ENCODE measurements at places on chromosomes 1 and 21.

GRCh38 chr21:46057111-46057709 is 40.7 kb upstream of the COL6A2 start:
- DNase-seq = no peak

DNA sequence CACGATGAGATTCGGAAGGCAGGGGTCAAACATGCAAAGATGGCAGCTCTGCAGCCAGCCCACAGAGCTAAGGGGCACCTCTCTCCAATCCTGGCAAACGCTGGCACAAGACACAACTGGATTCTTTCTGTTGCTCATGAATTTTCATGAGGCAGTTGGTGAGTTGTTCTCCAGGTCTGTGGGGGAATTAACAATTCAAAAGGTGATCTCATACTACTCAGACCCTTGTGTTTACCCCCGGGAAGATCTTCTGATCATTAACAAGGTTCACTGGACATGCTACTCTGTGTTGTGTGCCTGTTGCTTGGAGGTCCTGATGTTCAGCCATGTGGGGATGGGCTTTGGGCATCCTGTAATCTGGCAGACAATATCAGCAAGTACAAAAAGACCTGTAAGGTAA is 128.9 kb downstream of the HHAT start:
- no peak for DNase-seq

DNA sequence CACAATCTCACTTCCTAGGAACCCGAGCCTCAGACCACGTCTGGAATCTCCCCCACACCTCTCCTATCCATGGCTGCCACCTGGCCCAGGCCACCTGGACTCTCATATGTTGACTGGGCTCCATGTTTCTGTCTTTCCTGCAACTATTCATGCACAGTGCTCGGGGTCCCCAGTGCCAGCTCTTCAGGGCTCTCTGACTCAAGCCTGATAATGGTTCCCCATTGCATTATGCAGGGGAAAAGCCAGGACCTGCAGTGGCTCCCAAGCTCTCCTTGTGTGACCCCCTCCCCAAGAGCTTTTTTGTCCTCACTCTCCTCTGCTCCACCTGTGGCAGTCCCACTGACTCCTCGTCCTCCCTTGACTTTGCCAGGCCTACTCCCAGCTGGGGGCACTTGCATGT is 417.6 kb downstream of the NPHP4 start:
- DNase-seq = no peak

DNA sequence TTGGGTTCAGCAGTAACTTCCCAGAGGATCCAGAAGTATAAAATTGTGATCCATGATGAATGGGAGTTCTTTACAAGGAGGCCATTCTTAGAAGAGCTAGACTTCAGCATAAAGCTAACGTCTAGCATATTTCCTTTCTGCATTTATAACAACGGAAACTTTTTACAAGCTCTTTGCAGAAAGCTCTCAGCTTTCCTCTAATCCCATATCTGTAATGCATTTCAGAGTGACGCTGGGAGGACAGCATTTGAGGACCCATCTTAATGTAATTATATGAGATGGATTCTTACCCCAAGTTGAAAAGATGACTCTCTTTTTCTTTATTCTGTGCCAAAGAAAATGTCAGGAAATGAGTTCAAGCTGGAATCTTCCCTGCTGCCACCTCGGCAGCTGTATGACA is 132.0 kb upstream of the CACHD1 start:
- no peak for DNase-seq

DNA sequence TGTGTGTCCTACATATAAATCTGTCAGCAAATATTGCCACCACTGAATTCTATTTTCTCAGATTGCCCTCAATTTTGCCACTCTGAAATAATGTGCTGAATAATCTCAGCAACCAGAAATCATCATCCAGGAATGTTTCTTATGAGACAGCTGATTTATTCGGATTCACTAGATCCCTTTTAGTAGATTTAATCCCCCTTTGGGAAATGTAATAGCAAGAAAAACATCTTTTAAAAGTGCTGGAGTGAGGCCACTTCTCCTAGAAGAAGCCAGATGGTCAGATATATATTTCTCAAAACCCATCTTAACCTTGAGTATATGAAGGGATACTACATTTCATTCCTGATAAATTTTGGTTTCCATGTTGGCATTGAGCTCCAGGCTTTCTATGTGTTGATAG is 327.7 kb downstream of the SMYD3 start:
- DNase-seq = no peak

DNA sequence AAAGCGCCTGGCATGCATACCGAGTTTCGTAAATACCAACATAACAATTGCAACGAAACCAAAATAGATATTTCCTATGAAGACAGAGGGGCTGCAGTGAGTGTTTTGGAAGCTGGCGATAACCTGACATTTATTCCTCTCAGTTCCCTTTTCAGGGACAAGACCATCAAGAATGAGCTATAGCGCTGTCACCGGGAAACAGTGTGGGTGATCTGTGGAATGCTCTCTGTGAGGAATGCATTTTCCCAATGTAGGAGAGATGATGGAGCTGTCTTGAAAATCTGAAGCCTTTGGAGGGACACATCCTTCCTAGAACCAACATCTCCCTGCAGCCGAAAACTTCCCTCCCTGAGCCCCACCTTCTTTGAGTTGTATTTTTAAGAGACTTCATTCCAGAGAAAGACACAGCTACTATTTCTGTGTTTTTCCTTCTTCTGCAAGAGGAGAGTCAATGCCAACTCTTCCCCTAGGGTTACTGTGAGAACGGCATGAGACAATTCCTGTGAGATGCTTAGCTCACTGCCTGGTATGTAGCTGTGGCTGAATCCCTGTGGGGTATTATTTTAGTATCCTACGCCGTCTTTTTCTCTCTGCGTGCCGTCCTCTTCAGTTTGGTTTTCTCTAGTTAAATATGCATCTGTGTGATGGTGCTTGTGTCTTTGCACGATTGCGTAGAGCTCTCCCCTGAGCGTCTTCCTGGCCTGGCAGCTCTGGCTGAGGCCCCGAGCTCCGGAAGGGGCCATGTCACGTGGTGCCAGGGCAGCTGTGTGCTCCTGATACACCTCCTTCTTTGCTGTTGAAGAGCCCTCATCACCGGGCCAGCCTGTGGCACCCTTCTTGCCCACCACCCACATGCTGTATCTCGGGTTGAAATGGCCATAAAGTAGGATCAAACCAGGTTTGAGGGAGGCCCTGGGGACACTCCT is 45.2 kb downstream of the AJAP1 start:
- DNase-seq = no peak

DNA sequence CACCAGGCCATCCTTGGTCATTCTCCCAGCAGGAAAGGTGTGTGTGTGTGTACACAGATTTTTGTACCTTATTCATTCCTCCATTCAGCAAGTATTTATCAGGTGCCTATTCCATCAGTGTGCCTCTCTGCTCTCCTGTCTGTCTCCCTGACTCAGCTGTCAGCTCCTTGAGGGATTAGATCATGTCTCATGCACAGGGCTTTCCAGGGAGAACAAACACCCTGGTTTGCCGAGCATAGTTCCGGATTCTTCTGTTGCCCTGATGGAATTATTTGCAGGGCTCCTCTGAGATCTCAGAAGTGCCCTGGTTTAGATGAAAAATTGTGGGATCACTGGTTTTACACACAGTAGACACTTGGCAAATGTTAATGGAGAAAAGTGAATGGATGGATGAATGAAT is 8.1 kb upstream of the SDHB start:
- peak; percentile 3 for DNase-seq

DNA sequence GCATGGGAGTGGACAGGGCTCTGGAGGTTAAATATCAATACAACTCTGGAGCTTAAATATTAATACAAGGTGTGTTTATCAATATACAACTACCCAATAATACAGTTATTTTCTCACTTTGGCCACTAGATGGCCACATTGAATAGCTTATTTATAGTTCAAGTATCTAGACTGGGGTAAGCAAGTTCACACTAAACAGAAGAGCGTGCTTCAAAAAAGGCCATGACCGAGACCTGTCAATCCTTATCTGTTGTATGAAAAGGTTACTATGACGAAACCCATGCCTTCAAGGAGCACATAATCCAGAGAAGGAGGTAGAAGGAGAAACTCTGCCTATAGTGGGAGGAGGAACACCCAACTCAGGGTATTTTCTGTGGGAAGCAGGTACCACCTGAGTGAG is 29.1 kb downstream of the CHML start:
- DNase-seq = no peak

- DNase-seq = no peak
Measured at GRCh38 chr1:160421881-160422280, 21.5 kb downstream of the VANGL2 start.

DNA sequence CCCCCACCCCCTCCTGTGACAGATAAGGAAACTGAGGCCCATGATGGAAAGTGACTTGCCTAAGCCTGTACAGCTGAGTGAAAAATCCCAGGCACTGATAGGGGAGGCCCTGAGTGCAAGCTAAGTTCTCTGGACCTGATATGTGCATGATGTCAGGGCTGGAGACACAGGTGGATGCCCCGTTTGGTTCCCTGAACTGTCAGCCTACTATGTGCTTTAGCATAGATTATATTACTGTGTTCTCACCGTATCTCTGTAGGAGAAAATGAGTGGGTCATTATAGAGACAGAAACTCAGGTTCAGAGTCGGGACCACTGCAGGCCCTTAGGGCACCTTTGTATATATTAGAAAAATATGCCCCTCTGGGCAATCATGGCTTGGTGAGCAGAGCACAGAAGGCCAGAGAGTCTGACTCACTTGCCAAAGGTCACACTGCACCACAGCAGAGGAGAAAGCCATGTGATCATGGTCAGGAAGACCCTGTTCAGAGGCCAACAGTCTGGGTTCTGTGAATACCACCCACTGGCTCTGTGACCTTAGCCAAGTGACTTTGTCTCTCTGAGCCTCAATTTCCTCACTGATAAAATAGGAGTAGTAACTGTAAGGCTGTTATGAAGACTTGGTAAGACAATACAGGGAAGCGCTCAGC is 145.8 kb upstream of the WNT4 start:
- no peak for DNase-seq

DNA sequence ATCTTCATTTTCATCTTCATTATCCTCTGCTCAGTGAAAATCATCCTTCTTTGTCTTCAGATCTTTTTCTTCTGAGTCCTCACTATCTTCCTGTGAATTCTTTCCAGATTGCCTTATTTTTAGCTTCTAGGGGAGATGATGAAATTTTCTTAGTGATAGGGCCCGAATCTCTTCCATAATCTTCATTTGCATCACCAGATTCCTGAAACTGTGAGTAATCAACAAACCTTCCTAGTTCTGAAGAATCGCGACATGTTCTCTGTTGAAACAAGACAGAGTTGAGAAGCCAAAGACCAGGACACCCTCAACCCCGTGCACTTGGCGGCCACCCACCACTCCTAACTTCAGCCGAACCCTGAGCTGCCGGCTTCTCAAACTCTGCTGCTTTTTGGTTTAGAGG is 92.8 kb upstream of the CDC42BPA start:
- DNase-seq = no peak

DNA sequence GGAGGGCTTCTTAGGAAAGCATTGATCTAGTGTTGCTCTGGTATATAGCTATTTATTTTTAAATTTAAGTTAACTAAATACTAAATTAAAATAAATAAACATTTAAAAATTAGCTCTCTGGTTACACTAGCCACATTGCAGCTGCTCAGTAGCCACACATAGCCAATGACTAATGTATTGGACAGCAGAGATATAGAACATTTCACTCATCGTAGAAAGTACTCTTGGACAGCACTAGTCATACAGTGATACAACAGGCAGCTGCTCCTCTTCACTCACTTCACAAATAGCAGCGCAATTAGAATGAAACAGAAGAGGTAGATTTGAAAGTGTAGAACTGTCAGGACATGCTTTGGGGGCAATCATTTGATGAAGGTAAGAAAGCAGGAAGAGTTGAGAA is 245.4 kb downstream of the PBX1 start:
- no peak for DNase-seq

DNA sequence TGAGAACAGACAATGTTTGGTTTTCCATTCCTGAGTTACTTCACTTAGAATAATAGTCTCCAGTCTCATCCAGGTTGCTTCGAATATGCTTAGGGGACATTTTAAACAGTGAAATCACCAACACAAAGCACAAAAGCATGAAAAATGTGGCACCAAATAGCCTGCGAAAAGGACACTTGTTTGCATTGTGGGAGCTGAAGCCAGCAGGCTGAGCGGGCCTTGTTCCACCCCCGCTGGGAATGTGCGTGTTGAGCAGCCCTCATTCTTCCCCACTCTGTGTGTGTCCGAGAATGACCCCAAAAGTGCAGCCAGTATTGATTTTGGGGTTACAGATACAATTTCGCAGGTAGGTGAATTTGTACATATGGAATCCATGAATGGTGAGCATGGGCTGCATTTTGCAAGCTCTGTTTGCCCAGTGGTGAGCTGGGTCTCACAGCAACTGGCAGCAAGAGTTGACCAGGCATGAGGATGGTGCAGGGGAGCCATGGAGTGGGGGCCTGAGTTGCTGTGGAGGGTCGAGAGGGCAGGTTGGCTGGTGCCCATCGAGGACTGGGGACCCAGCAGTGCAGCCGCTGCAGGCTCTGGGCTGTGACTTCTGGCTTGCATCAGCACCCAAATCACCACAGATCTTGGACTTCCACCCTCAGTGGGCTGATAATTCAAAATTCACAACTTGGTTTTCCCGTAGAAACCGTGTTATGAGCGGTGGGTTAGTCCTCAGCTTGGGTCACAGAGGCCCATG is 29.4 kb downstream of the NENF start:
- DNase-seq = no peak

DNA sequence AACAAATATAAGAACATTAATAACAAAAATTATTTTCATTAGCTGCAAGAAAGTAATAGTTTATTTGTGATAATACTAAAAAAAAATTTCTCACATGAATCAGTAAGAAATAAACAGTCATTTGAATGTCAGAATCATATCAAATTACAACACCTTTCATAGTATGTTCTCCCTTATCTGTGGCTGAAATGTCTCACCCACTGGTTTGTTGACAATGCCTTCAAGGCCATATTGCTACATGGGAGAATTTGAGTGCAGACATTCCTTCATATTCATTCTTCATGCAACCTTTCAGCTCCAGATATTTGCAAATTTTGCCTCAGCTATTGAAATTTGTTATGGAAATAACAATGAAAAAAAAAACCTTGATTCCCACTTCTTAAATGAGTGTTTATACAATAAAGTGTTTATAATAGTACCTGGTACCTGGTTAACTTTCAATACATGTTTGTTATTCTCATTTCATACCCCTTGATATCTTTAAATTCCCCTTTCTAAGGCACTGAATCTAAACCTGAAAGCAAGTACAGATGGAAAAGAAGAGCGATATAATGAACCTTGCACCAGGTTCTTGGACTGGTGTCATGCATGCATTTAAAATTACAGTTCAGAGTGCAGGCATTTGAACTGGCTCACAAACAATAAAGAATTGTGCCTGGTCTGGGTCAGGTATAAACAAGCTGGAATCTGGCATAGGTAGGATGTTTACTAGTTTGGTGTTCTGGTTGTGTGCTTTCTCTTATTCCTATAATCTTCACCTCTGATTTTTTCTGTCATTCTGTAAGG is 242.2 kb upstream of the ADGRL2 start:
- DNase-seq = no peak

Measured in tibial artery (tissue), 4 donors.